Stimulated activated CD8-positive, alpha-beta memory T cell treated with anti-CD3 and anti-CD28 coated beads, Interleukin-4, amount 100 ng/mL, for 4 hours (primary cell): ENCODE measurements at places on chromosomes 12 and 14.

DNA sequence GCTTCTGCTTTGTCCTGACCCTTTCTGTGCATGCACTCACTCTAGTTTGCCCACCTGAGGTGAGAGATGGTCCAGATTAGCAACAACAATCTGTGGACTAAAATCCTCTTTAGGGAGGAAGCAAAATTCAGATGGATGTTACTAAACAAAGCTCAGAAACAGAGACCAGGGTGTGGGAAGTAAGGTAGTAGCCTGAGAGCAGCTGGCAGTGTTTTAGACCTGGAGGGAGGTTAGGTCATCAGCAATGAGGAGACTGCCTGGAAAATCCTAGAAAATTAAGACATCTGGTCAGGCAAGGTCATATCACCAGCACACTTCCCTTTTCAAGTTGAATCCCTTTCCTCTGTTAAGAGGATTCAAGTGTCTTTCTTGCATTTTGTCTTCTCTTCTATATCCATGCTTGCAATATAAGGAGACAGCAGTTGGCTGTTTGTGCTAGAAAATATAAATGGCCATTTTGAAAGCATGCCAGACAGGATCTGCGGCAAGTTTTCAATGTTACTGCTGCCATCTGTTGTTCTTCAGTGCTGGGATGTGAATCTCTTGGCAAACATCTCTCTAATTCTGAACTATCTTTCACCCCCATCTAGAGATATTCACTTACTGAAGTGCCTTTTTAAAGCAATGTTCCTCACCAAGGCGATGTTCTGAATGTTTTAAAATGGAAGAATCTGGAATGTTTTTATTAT, 266.4 kb downstream of the NAV3 start:
- DNase-seq = no peak

DNA sequence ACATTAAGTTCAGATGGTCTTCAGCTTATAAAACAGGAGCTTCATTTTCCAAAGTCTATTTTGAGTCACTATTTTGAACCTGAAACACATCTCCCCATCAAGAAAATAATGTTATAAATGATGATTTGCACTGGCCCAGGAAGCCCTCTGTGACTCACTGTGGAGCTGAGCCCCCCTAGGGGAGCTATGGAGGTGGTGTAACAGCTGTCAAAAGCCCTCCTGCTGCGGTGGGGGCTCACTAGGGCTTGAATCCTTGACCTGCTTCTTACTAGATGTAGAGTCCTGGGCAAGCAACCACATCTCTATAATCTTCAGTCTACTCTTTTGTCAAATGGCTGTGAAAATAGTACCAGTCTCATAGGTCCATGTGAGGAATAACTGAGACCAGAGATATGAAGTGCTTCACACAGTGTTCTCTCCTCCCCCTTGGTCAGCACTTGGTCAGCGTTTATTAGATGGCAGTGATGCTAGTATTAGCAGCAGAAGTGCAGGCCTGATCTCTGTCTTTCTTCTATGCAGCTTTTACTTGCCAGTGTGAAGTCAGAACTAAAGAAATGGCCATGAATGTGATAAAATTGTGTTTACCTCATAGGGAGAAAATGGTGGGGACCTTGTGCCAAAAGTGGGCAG, 83.4 kb downstream of the RTN1 start:
- no peak for DNase-seq

- DNase-seq = no peak
These were observed 398.3 kb downstream of the APAF1 start for GRCh38 chr12:99043319-99043914.

- no peak for DNase-seq
These were observed 2.9 kb downstream of the GLIPR1 start for GRCh38 chr12:75483431-75483830.

DNA sequence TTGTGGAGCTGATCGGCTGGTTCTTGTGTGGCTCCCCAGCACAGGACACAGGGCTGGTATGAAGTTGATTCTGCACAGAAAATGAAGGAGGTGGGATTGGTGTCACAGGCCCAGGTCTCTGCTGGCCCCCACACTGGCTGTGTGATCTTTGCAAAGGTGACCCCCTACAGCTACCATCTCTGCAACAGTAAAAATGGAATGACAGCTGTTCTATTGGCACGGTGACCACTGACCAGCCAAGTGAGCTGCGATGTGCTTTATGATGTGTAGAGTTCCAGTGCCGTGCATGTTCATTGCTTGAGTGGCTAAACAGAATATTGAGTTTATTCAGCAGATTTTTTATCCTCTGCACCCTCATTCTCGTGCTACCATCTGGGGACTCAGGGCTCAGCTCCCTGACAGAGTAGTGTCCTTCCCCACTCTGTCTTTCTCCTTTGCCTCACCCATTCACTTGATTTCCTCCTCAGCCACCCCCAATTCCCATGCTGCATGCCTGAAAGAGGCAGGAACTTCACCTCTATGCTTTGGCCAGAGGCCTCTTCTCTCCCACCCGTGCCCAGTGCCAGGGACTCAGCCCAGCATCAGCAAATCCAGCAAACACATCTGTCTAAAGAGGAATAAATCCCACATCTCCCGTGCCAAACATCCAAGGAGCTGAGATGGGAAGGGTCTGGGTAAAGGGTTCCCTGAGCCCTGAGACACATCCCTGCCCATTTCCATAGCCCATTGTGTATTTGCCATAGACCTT, 21.2 kb downstream of the C14orf132 start:
- no peak for DNase-seq

- DNase-seq = no peak
These were observed 1.4 kb upstream of the APOBEC1 start for GRCh38 chr12:7667125-7667524.

DNA sequence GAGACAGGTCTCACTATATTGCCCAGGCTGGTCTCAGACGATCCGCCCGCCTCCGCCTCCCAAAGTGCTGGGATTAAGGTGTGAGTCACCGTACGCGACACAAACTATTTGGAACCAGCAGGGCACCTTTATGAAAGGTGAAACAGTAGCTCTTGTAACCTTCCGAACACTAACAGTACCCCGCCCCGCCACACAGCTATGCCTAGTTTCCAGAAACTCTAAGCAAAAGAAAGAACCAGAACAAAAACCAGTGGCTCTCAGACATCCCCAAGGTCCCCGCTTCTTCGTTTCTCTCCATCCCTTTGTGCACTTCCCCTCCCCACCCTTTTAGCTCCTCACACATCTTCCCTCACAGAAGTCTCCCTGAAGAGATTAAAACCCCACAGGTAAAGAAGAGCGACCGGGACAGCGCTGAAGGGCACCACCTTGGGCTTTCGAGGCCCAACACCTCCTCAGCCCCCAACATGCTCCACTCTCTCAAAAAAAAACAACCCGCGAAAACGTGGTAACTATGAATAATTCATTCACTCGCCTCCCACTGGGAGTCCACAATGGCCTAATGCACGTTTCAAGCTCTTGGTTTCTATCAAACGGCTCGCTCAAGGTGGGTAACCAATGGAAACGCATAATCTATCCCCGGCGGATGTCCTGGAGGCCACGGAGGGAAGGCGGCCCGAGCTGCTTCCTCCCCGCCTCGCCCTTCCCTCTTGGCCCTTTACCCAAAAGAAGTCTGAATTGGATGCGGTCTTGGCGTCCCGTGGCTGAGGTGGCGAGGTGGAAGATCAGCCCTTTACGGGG, 877 bp downstream of the BAG5 start:
- no peak for DNase-seq

DNA sequence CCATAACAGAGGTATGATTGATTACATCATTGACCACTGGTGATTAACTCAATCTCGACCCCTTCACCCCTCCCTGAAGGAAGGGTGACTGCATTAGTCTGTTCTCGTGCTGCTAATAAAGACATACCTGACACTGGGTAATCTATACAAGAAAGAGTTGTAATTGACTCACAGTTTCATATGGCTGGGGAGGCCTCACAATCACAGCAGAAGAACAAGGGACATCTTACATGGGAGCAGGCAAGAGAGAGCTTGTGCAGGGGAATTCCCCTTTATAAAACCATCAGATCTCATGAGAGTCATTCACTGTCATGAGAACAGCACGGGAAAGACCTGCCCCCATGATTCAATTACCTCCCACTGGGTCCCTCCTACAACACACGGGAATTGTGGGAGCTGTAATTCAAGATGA, 55.9 kb upstream of the TMCC3 start:
- DNase-seq = no peak

DNA sequence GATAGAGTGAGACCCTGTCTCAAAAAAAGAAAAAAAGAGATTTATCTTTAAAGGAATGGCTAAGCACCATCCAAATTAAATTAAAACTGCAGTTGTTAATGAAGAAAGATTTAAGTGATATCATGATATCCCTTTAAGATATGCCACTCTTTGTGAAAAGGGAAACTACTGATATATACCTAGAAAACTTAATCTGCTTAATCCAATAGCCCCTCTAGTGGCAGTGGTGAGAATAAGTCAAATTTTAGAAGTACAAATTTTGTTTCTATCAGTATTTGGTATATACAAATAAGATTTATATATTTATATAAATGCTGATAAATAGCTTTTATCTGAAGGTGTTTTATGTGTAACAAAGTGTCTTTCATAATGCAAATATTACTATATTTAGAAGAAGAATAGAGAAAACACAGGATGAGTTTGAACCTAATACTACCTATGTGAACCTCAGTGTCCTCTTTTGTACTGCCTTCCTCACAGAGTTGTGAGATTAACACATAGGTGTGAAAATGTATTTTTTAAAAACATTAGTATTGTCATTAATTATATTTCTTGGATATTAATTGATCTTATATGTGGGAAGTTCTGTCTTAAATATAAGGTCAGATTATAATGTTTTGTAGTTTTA, 51.4 kb upstream of the GARIN2 start:
- DNase-seq = no peak

DNA sequence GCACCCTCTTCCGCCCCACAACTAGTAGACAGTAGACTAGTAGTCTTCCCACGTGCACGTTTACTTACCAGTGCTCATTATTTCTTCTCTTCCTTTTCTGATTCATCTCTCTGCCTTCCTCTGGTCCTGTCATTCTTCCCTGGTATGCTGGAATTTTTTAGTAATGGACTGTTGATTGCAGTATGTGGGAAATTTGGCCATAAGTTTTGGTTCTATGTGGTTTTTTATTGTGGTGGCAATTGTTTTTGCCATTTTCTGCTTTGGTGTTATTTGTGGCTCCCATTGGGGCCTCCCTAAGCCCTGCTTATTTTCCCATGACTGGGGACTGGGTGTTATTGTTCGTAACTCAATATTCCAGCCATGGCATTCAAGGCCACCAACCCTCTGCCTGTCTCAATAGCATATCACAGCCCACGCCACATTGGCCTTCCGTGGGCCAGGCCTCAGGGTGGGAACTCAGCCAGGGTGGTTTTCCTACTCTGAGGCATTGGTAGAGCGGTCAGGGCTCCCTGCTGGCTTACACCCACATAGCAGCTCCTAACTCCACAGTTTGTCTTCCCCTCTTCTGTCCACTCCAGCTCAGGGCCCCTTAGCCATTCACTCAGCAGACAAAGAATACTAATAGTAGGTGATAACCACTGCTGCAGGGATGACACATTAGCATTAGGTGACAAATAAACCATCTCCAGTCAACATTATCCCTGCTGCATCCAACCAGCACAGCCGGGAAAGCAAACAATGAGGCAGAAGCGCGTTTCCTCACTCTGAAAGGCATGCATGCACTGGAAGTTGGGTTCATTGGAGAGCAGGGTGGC, 321.5 kb downstream of the CACNA1C start:
- DNase-seq = no peak

GRCh38 chr12:65965358-65965757, 141.1 kb downstream of the HMGA2 start:
- no peak for DNase-seq

DNA sequence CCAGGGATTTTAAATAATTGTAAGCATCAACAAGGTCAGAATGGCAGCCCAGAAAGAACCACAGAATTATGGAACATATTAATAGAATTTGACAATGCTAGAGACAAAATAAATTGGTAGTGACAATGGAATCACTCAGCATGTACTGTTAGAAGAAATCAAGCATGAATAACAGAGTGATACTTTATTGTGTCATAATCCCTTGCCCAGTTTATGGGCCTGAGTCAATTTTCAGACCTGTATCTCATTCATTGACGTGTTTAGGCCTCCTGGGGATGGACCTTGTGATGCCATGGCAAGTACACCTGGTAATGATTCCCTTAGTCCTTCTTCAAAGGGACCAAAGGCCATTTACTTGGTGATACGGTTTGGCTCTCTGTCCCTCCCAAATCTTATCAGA, 12.8 kb upstream of the CCDC91 start:
- DNase-seq = no peak

DNA sequence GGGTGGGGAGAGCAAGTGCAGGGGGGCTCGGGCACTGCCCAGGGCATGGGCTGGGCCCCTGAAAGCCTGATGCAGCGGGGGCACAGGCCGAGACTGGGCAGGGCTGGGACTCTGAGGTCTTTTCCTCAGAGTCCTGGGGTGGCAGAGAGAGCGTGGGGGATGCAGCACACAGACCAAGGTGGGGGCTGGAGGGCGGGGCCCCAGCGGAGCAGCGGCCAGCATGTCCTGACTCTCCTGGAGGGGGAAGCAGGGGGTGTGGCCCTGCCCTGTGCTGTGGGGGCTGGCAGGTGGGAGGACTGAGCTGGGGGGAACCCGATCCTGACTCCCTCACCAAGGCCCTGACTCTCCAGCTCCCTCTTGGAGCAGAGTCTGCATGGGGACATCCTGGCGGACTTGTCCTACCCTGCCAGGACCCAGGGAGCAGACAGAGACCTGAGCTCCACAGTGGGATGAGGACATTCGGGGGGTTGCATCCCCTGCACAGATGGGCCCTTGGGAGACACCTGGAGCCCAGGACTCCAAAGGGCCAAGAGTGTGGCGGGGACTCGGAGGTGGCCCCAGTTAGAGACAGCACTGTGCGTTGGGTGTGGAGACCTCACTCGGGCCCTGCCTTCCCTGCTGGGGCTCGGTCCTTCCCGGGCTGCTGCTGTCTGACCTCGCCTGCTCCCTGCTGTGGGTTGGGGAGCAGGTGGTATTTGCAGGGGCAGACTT, 326.1 kb downstream of the TMEM121 start:
- no peak for DNase-seq

DNA sequence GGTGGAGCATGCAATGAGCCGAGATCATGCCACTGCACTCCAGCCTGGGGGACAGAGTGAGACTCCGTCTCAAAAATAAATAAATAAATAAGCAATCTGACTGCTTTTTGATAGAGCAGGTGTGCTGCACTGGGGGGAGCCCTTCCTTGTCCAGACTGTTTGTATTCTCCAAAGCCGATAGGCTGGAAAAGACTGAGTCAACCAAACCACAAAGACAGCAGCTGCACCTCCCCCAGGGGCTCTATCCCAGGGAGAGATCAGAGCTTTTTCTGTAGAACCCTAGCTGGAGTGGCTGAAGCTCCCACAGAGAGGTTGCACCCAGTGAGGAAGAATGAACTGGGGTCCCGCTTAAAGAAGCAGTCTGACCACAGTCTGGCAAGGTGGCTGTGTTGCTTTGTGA, 45.8 kb upstream of the LALBA start:
- no peak for DNase-seq

DNA sequence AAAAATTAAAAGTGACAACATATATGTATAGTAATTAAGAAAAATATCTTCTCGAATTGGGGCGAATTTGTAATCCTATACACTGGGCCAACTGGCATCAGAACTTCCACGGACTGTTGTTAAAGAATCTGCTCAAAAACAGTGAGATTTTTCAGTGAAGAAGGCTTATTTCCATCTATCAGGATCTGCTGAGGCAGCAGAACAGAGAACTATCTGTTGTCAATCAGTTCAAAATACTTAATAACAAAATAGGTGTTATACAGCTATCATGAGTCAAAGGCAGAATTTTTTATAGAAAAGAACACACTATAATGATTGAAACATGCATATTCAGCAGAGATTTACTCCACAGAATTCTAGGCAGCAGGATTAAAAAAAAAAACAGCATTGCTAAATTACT, 41.9 kb downstream of the IFNG-AS1 start:
- DNase-seq = no peak
